Neural progenitor cell (in vitro differentiated cells): ENCODE measurements at places on chromosomes 4 and X.

DNA sequence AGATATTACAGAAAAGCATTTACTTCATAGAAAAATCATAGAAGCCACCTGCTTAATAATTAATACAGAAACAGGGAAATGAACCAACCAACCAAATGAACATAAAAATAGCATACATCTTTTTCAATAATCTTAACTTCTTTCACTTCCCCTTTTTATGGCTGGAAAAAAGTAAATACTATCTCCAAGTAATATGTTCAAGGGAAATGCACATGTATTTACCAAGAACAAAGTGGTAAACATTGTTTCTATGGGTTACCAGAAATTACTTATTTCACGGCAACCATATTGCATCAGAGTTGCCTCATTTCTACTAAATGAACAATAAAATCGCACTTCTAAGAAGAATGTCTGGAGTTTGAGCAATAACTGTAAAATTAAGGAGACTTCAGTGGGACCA is 321.3 kb downstream of the TMA16 start:
- no peak for DNase-seq

DNA sequence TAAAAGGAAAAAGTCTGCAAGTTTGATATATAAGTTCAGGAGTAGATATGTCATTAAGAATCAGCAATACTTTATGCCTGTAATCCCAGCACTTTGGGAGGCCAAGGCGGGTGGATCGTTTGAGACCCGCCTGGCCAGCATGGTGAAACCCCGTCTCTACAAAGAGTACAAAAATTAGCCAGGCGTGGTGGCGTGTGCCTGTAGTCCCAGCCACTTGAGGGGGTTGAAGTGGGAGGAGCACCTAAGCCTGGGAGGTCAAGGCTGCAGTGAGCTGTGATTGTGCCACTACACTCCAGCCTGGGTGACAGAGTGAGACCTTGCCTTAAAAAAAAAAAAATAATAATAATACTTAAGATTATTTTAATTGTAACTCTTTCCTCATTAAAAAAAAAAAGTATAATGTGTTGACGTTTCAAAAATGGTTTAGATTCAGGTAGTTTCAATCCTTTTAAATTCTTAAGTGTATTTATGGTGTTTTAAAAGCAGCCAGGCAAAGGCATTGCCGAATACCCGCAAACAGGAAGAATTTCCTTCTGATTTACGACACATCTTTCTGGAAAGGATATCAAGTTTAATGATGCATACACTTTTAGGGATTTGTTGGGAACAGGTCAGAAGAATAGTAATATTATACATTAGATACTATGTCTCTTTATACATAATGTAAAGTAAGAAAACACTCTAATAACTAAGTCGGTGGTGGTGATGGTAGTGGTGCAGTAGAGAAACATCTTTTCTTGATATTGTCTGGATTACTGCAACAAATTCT is 80.9 kb downstream of the KDM6A start:
- DNase-seq: no peak

DNA sequence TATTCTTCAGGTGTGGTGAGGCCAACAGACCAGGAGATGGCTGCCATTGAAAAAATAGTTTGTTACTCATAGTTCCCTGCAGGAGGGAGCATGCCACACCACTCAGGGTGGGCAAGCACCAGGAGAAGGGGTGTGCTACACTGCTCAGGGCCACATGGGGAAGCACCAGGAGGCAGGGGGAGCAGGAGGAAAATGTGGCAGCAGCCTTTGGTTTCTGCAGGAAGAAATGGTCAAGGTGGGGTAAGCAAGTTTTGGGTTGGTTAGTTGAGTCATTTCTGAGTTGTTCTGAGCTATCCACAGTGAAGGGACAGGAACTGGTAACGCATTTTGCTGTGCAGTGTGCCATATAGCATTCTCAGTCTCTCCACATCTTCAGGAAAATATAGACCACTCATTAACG is 23.8 kb downstream of the FGFBP1 start:
- no peak for DNase-seq

DNA sequence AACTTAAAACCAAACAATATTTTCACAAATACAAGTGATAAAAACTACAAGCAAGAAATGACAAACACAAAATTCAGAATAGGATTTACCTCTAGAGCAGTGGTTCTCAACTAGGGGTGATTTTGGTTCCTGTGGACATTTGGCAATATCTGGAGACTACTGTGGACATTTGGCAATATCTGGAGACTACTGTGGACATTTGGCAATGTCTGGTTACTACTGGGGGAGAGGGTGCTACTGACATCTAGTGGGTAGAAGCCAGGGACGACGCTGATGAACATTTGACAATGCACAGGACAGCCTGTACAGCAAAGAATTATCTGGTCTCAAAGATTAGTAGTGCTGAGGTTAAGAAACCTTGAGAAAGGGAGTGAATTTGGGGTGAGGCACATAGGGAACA is 169.8 kb downstream of the CLCN4 start:
- DNase-seq: peak; percentile 7

DNA sequence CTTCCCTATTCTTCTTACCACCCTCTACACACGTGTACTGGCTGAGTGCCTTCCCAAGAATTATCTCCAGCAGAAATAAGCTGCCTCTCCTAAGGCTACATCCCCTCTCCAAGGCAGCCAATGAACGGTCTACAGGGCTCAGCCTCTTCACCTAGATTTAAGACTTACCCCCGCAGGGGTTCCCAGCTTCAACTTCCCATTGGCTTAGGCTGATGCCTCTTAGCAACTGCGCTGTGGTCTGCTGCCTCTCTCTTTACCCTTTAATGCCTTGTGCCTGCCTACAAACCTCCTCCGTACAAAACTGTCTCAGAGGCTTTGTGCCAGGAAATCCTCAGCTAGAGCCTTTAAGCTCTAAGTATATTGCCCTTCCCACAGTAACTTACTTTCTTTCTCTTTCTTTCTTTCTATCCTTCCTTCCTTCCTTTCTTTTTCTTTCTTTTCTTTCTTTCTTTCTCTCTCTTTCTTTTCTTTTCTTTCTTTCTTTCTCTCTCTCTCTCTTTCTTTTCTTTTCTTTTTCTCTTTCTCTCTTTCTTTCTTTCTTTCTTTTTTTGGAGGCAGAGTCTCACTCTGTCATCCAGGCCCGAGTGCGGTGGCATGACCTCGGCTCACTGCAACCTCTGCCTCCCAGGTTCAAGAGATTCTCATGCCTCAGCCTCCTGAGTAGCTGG is 15.1 kb upstream of the PIGA start:
- peak; percentile 75 for DNase-seq

GRCh38 chrX:25003066-25003849 is 12.5 kb downstream of the ARX start:
- DNase-seq: peak; percentile 67

- DNase-seq: no peak
Measured at GRCh38 chr4:22348410-22348809, 167.5 kb downstream of the ADGRA3 start.

- DNase-seq: no peak
Measured at GRCh38 chrX:154727871-154728270, 23.0 kb downstream of the GAB3 start.

DNA sequence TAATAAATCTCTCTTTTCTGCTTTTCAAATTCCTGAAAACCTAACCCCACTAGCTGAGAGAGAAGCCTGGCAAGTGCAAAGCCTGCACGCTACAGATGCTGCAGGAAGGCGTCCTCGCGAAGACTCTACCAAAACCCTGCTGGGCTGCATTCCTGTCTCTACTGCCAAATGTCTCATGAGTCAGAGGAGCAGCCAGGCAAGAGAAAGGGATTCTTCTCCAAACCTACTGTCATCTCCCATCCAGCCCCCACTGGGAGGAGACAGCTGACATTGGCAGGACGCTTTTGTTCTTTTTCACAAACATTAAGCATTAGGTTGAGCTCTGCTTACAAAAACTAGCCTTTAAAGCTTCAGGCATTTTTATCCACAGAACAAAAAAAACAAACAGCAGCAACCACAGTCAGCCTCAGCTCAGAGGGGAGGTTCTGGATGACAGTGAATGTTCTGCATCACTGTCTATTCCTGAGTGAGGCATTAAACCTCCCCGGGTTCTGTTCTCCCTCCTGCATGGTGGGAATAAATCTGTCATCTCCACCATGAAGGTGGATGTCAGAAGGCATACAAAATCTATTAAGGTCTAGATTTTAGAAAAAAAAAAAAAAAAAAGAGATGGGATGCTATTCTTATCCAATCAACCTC is 18.0 kb downstream of the CRMP1 start:
- peak; percentile 59 for DNase-seq

DNA sequence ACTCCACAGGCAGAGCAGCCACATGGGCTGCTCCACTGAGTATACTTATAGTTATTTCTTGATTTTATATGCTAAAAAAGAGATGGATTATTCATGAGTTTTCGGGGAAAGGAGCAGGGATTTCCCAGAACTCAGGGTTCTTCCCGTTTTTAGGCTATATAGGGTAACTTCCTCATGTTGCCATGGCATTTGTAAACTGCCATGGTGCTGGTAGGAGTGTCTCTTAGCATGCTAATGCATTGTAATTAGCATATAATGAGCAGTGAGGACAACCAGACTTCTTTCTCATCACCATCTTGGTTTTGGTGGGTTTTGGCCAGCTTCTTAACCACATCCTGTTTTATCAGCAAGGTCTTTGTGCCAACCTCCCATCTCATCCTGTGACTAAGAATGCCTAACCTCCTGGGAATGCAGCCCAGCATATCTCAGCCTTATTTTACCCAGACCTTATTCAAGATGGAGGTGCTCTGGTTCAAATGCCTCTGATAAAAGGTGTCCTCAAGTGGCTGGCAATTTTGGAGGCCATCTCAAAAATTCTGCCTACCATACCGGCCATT is 213.0 kb upstream of the VEGFC start:
- DNase-seq: no peak

DNA sequence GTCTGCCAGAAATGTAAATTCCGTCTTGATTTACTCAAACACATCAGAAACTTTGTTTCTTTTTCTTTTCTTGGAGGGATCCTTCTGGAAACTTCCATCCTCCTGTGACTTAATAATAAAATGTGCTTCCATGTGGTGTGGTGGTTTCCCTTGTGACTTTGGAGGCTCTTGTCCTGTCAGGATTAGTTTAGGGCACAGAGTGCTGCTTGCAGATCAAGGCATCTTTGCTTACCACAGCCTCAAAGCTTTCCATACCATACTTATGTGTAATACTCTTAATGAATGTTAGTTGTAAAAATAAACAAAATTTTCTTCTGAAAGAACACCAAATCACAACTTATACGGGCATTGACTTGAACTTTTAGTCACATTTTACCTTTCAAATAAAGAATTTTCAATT is 27.4 kb downstream of the GBA3 start:
- no peak for DNase-seq

- DNase-seq: no peak
Measured at GRCh38 chrX:15269120-15269519, 763 bp downstream of the ASB9 start.

- no peak for DNase-seq
Measured at GRCh38 chr4:150135134-150135772, 57.0 kb downstream of the DCLK2 start.

GRCh38 chr4:119478446-119479179 is 150.0 kb downstream of the PDE5A start:
- DNase-seq: no peak

- DNase-seq: peak; percentile 37
Measured at GRCh38 chr4:56979421-56980072, 851 bp downstream of the POLR2B start.

DNA sequence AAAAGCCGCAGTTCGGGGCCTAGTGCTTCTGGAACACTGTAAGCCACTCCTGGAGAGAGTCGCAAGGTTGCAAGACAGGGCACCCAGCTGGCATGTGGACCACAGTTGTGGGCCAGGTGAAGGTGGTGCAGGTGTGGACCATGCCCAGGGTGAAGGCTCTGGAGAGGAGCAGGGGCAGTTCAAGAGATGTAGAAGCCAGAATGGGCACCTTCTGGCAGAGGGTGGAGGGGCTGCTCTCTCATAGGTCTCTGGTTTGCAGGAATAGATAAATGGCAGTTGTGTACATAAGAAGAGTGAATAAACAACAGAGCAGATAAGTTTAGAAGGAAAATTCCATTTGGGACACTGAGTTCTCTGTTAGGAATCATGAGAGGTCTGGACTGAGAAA is 38.6 kb downstream of the TNIP3 start:
- DNase-seq: no peak

GRCh38 chrX:1502853-1503252 is 34.1 kb downstream of the P2RY8 start:
- no peak for DNase-seq

DNA sequence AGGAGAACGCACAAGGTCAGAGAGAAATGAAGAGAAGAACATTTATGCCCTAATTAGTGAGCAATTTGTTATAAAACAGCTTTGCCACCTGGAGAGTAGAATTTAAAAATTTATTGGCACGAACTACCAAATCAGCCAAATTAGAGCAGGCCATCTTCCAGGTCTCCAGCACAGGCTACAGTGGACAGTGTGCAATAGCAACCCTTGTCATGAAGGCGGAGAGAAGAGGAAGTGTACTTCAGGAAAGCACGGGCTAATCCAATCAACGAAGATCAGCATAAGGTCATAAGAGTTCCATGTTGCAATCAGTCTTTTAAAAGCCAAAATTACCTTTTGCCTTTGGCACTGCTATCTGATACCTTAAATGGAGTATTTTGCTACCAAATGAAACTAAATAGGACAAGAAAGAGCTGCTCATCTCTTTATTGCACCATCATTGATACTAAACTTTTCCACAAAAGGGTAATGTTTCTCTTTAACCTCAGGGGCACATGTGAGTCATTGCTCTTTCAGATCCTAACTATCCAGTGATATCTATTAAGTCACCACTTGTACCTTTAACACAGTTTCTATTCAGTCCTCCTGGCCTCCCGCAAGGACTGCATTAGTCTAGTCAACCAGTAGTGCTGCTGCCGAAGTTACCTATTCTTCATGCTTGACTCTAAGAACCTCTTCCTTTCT is 19.9 kb downstream of the ANK2 start:
- DNase-seq: no peak

- no peak for DNase-seq
Measured at GRCh38 chrX:110569506-110569905, 210.9 kb downstream of the RTL9 start.

- no peak for DNase-seq
Measured at GRCh38 chr4:36402008-36402758, 120.8 kb downstream of the DTHD1 start.

GRCh38 chr4:39341075-39341725 is 25.0 kb downstream of the RFC1 start:
- no peak for DNase-seq

GRCh38 chr4:182913036-182913435 is 4.2 kb downstream of the DCTD start:
- no peak for DNase-seq

DNA sequence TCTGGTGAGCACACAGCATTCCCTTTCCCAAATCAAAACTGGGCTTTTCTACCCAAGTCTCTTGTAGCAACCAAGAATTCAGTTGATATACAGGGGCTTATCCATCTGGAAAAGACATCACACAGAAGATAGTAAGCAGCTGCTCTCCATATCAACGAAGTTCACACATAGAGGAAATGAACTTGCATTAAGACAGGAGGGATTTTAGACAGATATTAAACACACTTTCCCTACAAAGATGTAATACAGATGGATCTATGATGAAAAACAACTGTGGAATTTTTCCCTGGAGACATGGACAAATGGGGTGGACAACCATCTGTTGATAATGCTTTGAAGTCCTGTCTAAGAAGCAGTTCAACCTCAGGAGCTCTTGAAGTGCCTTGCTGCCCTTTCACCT is 9.8 kb upstream of the PDE5A start:
- no peak for DNase-seq

- no peak for DNase-seq
Measured at GRCh38 chr4:143420227-143420626, 83.6 kb downstream of the GAB1 start.
